WERI-Rb-1 (cell line): ENCODE measurements at places on chromosomes 5 and 9.

DNA sequence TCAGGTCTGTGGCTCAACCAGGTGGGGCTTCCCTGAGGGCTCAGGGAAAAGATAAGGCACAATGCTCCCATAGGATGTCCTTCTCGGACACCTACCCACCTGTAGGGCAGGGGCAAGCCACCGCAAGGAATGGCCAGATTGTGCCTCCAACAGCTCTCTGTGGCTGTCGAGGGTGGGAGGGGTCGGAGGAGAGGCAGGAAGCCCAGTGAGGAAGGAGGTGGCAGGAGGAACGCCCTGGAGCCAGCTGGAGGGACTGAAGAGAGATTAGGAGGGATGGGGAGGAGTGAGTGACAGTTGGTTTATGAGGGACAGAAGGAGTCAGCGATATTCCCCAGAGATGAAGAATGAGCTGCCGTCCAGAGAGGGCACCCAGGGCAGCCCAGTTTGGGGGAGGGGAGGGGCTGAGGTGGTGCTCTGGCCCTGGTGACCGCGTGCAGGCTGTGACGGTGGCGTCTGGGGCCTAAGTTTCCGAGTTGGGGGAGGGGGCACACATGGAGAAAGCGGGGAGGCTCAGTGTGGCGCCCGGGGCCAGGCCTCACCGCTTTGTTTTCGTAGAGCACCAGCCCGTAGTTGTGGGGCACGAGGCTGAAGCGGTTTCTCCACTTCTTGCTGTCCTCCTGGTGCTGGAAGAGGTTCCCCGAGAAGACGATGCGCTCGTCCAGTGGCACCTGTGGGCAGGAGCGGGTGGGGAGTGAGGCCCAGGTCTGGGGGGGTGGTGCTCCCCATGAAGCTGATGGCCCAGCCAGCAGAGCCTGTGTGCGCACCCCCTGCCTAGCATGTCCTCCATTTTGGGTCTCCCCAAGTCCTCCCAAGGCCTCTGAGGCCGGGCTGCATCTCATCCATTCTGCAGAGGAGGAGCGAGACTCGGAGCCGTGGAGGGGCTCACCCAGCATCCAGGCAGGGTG is 75.6 kb downstream of the LRSAM1 start:
- peak; percentile 98 for DNase-seq

DNA sequence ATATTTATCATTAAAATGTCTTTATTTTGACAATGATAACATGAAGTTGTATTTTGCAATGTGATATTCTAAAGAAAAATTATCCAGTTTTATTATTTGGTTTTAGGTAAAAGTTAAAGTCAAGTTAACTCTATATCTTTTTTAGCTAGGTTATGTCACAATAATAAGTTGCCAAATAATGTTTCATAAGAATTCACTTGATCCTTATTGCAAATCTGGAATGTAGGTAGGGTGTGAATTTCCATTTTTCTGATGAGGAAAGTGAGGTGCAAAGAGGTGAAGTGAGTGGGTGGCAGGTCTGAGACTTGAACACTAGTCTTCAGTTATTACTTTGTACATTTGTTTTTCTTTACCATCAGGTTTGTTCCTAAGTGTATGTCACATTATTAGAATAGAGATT is 21.5 kb downstream of the SPINK5 start:
- no peak for DNase-seq

GRCh38 chr5:80607832-80608231 is 37.8 kb upstream of the ANKRD34B start:
- DNase-seq, result no peak

DNA sequence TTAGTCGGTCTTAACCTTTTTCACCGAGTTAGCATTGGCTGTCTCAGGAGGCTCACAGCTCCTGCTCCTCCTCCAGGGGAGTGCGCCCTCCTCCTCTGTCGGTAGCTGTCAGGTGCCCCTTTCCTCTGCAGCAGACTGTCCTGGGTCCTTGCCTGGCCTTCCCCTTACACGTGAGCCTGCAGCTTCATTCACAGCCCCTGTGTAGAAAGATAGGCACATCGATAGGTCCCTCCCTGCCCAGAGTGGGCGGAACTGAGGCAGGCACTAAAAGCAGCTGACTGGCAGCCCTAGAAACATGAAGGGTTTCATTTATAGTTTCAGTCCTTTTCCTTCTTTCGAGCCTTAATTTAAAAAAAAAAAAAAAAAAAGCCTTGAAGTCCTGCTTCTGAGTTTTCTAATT is 17.2 kb downstream of the TENT4A start:
- DNase-seq, result no peak

DNA sequence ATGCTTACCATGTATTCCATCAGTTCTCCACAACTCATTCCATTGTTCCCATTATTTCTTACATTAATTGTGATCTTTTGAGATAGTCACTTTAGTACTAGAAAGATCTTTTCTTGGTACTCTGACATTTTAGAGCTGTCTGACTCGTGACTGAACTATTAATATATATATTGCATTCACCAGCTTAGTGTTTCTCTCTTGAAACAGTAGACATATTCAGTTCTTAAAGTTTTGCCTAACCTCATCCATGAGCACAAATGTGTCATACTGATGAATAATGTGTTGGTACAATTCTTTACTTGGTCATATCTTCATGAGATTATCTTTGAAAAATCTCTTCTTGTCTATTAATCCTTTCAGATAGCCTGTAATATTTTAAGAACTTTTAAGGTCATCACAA is 74.3 kb downstream of the NLN start:
- DNase-seq, result no peak

- DNase-seq, result no peak
Observed at GRCh38 chr9:125447202-125447802, 185.7 kb downstream of the GAPVD1 start.

GRCh38 chr5:178547753-178548415 is 42.3 kb downstream of the COL23A1 start:
- DNase-seq, result no peak

- DNase-seq, result no peak
Observed at GRCh38 chr9:131650254-131650653, 89.6 kb downstream of the RAPGEF1 start.

DNA sequence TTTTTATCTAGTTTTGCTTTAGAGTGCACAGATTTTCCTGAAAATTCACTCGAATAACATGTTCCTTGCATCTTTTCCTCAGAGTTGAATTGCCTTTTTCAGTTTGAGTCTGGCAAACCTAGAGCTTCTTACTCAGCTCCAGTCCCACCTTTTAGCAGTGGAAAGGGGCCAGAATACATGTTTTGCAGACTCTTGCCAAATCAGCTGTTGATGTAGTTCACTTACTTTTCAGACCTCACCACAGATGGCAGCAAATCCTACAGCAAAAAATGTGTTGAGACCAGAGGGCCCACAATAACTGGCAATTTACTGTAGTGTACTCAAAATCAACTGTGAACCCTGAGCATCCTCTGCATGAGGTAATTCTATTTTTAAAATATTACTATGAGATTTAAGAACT is 545.2 kb upstream of the ACO1 start:
- DNase-seq, result no peak

DNA sequence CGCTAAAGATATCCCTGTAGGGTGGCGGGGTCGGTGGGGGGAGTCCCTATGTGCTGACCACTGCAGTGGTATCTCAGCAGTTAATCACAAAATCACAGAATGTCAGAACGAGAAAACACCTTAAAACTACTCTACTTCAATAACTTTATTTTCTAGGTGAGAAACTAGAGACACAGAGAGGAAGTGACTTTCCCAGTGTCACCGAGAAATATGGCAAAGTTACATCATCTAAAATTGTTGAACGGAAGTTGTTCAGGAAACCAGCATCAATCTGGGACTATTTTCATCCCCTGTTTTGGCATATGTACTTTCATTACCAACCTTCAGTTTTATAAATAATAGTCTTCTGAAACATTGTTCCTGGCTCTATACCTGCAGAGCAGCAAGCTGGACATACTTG is 384.0 kb downstream of the SPOCK1 start:
- no peak for DNase-seq

DNA sequence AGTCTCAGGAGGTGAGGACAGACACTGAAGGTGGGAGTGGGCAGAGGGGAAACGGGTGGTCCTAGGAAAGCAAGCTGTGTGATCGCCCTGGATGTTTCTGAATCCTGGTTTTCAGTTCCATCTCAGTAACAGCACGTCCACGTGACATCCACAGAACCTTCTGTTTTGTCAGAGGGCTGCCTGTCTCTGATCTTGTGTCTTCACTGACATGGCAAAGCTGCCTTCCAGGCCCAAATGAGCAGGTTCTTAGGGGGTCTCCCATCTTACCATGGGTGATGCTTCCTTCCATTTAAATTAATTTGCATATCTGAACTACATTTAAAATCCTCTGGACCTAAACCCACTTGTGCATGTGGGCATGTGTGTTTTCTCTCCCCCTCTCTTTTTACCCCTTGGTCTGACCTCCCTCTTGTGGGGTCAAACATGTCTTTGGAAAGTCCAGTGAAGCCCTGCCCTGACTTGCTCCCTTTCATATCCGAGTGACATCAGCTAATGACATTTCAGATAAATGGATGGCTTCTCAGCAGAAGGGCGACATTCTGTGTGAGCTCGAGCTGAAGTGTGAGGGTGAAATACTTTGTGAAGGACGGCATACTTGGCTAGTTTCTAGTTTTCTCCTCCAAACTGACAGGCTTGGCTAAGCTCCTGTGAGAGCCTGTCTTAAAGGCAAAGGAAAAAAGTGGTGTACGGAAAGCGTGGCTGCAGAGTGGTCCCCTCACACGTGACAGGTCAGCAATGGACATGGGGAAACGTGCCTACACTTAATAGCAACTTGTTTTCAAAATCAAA is 204.8 kb upstream of the S1PR3 start:
- no peak for DNase-seq

DNA sequence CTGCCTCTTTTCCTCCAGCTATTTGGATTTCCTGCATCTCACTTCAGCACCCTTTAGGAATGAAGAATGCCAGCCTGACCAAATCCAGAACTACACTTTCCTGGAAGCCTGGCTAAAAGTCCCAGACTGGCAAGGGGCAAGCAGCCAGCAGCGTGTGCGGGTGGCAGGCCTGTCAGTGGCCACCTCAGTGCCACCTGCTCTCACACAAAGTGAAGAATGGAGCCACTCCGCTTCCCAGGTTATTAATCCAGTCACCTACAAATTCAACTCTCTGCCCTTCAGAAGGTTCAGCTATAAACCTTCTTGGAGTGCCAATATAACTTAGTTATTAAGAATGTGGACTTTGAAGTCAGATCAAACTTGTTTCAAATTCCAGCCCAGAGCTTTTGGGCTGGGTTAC is 6.7 kb upstream of the ALDOB start:
- DNase-seq, result no peak

DNA sequence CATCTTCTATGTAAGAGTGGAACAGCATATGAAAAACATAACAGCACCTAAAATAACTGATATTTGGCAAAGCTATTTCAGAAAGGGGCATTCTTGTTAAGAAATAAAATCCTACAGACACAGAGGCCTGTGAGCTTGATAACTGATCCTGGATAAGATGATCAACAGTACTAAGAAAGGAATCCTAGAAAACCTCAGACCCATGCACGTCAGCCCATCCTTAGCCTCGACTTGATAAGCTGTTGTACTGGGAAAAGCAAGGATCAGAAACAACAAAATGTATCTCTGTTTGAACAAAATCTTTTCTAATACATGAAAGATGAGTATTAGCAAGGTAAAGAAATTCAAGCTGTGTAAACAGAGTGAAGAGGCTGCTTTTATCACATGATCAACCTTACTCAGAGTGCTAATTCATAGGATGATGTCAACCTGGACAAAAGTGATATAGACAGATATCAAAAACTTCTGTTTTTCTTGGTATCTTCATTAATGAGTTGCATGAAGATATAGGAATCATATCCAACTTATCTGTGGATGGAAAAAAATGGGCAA is 15.2 kb downstream of the LIFR start:
- DNase-seq, result no peak

GRCh38 chr5:75720882-75721281 is 3.6 kb upstream of the POC5 start:
- DNase-seq, result no peak

DNA sequence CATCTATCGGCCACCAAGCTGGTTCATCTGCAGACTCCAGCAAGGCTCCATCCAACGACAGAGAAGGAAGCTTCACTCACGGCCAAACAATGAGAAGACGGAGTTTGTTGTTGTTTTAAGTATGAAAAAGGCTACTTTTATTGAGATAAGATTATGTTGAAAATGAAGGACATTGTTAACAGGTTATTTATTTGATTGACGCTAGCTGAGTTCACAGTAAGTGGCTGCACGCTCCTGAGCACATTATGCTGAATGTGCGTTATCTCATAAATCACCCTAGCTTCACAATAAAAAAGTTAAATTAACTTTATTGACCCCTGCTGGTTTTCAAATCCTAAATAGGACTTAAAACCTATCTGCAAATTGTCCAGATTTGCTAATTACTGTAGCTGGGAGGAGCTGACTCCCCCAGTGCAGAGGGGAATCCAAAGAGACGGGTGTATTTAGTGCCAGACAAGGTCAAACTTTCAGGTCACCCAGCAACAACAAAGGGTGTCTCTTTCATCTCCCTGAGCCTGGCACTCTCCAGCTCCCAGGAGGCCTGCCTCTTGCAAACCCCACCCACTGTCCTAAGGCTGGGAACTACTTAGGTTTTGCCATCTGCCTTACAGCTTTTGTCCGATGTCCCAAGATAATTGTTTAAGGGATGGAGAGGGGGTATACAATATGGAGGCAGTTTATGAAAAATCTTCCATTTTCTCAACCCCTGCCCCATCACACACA is 129.2 kb downstream of the ZDHHC21 start:
- DNase-seq, result no peak

- DNase-seq, result no peak
Observed at GRCh38 chr9:84255696-84256095, 84.9 kb downstream of the SLC28A3 start.

DNA sequence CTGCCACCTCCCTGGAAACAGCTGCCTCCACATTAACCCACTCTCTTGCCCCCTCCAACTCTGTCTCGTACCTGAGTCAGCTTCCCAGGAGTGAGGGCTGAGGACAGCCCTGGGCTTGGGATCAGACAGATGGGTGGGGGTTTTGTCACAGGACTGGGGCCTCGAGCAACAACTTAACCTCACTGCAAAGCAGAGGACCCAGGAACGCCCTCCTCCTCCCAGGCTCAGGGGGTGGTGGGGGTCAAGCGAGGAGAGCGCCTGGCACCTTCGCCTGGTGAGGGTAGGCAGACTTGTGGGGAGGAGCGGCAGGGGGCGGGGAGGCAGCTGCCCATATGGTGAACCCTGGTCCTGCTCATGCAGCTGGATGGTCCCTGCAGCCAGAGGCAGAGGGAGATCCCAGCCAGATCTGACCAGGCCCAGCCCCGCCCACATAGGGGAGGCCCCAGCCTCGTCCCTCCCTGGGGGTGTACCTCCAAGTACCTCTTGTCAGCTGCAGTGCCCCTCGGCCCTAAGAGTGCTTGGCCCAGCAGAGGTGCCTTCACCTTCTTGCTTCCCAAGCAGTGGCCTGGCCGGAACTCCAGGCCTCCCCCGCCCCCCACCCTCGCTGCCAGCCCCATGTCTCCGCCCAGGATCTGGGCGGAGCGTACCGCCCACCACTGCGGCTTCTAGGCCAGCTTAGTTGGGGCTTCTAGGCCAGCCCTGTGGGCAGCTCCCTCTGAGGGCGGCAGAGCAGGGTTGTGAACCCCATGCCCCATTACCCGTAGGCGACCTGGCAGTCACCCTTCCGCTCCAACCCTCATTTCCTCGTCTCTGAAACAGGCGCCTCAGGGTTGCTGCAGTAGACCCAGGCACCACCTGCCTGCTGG is at the start of gene SARDH:
TSS of gene SARDH (minus strand) at position 579 of the 866 bp plus-strand sequence. CDS start 4,179 bp downstream, outside the sequence.
- peak; percentile 87 for DNase-seq
